ENCODE measurements at places on chromosomes 4 and X. TPM values are rescaled to one million over a fixed set of nuclear protein-coding genes. Genes with fewer than 3 reads are reported as not detected.

DNA sequence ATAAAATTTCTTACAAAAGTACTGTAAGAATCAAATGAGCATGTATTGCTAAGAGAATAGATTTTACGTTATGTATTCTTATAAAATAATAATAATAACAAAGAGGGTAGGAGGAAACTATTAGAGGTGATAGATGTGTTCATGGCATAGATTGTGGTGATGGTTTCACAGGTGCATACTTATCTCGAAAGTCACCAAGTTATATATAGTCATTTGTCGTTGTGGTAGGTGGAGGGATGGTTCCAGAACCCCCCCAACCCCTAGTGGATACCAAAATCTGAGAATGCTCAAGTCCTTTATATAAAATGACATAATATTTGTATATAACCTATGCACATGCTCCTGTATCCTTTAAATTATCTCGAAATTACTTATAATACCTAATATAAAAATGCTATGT lies 36.7 kb upstream of the H2AZ1 start:
- DNase-seq = no peak

Gene PITX2
- not detected for total RNA-seq

DNA sequence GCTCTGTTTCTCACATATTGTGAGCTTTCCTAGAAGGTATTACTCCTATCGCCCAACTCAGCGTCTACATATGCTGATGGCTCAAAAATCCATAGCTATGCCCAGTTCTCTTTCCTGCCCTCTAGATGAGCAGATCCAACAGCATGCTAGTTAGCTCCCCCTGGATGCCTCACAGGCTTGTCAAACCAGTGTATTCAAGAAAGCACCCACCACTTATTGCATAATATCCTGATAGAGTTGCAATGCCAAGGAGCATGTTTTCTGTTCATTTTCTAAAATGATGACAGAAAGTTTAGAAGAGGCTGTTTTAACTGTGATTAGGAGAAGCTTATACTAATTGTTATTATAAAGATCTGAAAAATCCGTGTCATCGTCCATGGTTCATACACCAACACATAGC lies 1.9 kb upstream of the PACRGL start:
- DNase-seq = no peak

Gene MAGEB10
- not detected for total RNA-seq

- DNase-seq = no peak
Measured at GRCh38 chr4:47494124-47494430, 9.0 kb downstream of the ATP10D start.

- DNase-seq = no peak
Measured at GRCh38 chr4:10185518-10186227, 69.1 kb upstream of the WDR1 start.

DNA sequence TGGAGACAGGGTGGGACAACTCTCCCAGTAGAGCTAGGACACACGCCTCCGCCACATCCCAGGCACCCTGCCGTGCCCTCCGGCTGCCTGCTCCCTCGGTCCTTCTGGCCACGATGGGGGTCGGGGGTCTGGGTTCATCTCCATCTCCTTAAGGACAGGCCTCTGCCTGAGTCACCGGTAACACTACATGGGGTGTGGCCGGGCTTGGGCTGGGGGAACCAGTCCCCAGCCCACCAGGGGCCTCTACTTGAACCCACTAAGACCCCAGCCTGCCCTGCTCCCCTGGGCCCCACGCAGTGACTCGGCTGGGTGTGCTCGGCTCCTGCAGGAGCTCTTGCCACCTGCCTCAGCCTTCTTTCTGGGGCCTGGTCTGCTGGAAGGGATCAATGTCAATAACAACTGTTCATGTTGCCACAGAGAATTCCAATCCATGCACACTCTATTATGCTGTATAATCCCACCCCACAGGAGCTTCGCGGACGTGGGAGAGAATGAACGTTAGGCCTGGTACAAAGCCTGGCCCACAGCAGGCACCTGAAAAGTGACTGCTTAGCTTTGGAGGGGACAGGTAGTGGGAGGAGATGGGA lies 177.7 kb upstream of the PSAPL1 start:
- DNase-seq = no peak

DNA sequence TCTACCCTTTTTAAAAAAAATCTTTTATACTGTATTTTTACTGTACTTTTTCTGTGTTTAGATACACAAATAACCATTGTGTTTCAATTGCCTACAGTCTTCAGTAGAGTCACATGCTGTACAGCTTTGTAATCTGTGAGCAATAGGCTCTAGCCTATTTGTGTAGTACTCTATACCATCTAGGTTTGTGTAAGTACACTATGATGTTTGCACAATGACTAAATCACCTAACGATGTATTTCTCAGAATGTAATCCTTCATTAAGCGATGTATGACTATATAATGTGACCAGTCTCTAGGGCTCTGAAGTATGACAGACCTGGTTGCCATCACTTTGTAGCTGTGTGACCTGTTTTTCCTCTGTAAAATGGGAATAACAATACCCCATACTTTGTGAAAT lies 14.2 kb upstream of the DCAF4L1 start:
- DNase-seq = no peak

Gene KLHL34
- total RNA-seq = 0.09 TPM

DNA sequence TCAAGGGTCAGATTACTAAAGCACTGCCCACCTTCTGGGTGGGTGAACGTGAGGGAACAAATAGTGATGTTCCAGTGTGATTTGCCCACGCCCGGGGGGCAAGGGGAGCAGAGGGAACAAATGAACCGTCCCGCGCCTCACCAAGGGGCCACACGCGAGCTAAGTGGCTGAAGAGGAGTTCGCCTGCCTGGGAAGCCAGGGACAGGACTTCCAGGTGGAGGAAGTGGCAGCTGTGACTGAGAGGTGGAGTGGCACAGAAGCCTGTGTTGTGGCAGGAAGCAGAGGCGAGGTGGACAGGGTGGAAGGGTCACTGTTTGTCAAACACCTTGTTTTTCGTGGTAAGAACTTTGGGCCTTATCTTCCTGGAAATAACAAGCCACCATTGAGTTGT lies 9.0 kb upstream of the SORBS2 start:
- DNase-seq = no peak

Gene MAGED4
- 55.0 TPM for total RNA-seq

Gene PFKFB1
- 0.45 TPM for total RNA-seq

- DNase-seq = no peak
Measured at GRCh38 chrX:31499109-31499508, 427.3 kb upstream of the FTHL17 start.

DNA sequence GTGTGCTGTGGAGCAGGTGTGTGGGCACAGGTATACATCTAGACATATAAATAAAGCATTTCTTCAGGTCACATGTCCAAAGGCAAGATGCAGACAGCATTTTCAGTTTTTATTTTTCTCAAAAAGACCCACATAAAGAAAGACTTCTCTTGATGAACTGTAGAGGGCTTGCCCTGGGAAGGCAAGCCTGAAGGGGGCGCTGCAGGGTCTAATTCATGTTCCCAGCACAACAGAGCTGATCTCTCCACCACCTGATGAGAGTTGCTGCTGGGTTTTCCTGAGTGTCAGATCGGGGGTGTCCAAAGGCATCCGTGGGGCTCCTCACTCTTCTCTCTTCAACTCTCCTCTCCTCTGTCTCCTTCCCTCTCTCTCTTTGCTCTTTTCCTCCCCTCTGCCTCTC lies 26.6 kb downstream of the ADRA2C start:
- DNase-seq = no peak

DNA sequence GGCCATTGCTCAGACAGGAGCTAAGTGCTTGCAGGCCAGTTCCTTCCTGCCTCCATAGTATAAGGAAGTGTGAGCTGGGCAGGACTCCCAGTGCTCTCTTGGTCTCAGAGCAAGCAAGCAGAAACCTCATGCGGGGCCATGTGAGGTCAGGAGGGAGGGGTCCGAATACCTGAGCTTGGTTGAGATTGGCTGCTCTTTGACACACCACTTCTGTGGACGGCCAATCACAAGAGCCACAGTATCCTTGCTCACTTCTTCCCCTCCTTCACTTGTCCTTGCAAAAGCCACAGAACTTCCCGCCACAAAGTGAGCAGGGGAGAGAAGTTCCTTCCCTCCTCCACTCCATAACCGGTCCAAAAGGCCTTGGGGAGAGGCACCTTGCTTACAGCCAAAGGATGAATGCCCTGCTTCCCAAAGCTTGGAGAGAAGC lies 56.7 kb downstream of the PRPS1 start:
- no peak for DNase-seq

DNA sequence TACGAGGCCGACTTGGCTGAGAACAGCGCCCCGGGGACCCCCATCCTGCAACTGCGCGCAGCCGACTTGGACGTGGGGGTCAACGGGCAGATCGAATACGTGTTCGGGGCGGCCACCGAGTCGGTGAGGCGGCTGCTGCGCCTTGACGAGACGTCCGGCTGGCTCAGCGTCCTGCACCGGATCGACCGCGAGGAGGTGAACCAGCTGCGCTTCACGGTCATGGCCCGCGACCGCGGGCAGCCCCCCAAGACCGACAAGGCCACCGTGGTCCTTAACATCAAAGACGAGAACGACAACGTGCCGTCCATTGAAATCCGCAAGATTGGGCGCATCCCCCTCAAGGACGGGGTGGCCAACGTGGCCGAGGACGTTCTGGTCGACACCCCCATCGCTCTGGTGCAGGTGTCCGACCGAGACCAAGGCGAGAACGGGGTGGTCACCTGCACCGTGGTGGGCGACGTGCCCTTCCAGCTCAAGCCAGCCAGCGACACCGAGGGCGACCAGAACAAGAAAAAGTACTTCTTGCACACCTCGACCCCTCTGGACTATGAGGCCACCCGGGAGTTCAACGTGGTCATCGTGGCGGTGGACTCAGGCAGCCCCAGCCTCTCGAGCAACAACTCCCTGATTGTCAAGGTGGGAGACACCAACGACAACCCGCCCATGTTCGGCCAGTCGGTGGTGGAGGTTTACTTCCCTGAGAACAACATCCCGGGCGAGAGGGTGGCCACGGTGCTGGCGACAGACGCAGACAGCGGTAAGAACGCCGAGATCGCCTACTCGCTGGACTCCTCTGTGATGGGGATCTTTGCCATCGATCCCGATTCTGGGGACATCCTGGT lies 2.4 kb downstream of the PCDH7 start:
- DNase-seq = no peak

Measured in cerebellum (tissue), 4 donors.